Activated T-cell treated with anti-CD3 and anti-CD28 coated beads for 24 hours (primary cell): ENCODE measurements at places on chromosomes 7 and 10.

- no peak for DNase-seq
These were observed 147.7 kb upstream of the BMPER start for GRCh38 chr7:33757563-33758165.

- no peak for DNase-seq
These were observed 10.4 kb downstream of the TNS3 start for GRCh38 chr7:47571331-47572093.

- DNase-seq = no peak
These were observed 3.7 kb downstream of the SEMA4G start for GRCh38 chr10:100972904-100973535.

GRCh38 chr7:96061844-96062243 is 260.1 kb downstream of the SLC25A13 start:
- no peak for DNase-seq

DNA sequence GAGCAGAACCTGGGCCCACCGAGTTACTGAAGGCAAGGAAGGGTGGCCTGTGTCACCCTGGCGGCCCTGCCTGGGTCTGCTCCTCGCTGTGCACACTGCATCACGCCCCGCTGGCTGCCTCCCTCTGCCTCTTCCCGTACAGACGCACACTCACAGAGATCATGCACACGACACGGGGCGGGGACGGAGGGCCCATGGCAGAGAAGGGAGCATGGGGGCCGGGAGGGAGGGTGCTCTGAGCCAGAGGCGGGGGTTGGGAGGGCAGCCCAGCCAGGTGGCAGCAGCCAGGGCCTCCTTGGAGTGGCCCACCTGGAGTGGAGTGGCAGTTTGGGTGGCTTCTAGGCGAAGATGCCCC is 16.6 kb downstream of the BUD23 start:
- no peak for DNase-seq

DNA sequence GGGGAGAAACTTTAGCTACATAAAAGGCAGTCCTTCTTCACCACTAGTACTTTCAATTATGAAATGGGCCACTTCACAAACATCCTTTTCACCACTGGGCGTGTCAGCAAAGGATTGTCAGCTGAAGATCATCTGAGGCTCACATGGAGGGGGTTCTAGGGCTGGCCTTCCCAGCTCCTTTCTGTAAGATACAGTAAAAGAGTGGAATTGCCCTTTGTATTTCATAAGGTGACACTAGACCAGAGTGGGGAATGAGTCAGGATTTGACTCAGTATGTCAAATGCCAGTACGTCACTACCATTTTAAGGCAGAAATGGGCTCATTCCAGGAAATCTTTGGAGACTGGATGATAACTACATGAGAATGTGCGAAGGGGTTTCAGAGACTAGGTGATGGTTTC is 21.2 kb upstream of the BLOC1S2 start:
- DNase-seq = no peak

DNA sequence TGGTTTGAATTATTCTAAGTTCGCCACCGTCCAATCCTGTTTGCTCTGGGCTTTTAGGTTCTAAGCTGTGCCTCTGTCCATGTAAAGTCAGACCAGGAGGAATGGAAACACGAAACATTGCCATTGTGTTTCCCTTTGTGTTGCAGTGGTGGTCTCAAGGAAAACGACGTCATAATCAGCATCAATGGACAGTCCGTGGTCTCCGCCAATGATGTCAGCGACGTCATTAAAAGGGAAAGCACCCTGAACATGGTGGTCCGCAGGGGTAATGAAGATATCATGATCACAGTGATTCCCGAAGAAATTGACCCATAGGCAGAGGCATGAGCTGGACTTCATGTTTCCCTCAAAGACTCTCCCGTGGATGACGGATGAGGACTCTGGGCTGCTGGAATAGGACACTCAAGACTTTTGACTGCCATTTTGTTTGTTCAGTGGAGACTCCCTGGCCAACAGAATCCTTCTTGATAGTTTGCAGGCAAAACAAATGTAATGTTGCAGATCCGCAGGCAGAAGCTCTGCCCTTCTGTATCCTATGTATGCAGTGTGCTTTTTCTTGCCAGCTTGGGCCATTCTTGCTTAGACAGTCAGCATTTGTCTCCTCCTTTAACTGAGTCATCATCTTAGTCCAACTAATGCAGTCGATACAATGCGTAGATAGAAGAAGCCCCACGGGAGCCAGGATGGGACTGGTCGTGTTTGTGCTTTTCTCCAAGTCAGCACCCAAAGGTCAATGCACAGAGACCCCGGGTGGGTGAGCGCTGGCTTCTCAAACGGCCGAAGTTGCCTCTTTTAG is 46.3 kb upstream of the DMBT1 start:
- DNase-seq = no peak
